Omental fat pad (tissue), 4 donors: ENCODE measurements at places on chromosomes 6 and 20. TPM values are rescaled to one million over a fixed set of nuclear protein-coding genes. Genes with fewer than 3 reads are reported as not detected.

GRCh38 chr6:167762259-167762962 lies 64.3 kb upstream of the AFDN start:
- no peak for DNase-seq

DNA sequence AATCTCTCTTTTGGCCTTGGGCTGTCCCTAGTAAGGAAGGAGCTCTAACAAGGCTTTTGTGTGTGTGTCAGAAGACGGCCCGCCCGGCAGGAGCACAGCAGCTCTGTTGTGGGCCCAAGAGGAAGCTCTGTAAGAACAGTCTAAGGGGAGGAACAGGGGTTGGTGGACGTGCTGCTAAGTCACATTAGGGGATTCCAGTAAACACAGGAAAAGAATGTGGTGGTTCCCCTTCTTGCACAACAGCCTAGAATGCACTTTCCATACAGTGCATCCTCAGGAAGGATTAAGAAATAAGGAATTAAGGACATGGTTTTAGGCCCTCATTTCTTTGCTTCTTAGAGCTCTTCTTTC lies 114.5 kb downstream of the RNF144B start:
- no peak for DNase-seq

Gene ADRM1
- total RNA-seq, result 103 TPM

Gene CRISP2
- total RNA-seq, result not detected
